ENCODE measurements at places on chromosomes 16 and 17.

- DNase-seq: no peak
Measured at GRCh38 chr17:78147315-78147998, 1.3 kb downstream of the C17orf99 start.

- DNase-seq: no peak
Measured at GRCh38 chr16:23365602-23366240, 63.6 kb downstream of the SCNN1B start.

DNA sequence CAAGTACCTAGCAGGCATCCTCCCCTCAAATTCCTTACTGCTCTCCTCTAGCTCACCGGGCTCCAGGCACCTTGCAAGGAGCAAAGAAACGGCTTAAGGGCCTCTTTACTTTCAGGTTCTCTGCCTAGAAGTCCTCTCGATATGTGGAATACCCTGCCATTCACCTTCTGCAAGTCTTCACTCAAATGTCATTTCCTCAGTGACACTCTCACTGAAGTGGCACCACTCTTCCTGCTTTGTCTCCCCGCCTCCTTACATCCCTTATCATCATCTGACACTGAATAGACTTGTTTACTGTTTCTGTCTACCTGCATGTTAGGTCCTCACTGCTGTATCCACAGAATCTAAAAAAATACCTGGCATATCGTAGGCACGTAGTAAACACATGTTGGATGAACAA lies 947 bp downstream of the SLC7A6OS start:
- no peak for DNase-seq

GRCh38 chr17:36907407-36907806 lies 29.9 kb upstream of the LHX1 start:
- DNase-seq: no peak

DNA sequence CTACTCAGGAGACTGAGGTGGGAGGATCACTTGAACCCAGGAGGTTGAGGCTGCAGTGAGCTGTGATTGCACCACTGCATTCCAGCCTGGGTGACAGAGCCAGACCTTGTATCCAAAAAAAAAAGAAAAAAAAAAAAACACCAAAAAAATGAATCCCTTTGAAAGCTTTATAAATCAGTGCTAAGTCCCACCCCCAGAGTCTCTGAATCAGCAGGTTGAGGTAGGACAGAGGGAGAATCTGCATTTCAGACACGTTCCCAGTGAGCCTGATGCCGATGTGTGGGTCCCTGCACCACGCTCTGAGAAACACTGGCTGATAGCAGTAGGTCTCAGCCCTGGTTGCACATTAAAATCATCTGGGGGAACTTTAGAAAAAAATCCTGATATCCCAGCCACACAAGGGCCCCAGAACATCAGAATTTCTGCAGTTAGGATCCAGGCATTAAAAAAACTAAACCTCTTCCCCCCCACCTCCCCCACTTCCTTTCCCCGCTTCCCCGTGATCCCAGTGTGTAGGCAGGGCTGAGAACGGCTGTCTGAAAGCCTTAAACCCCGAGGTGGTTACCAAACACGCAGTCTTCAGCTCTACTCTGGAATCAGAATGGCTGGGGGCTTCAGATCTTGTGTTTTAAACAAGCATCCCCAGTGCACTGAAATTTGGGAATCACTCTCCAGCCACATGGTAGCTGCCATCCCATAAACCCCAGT lies 27.3 kb upstream of the GPRC5B start:
- no peak for DNase-seq

DNA sequence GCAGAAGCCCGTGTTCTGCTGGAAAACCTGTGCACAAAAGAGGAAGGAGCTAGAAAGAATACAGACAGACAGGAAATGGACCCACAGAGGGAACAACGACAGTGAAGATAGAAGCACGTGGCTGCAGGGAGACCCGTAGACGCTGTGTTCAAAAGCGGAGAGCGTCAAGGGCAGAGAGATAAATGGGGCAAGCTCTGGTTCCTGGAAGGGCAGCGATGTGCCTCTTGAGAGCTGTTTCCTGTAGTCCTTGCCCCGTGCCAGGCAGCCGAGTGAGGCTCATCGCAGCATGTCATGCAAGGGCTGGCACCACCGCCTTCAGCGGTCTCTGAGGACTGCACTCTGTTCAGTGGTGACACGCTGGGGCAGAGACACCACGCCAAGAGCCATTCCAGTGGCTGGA lies 43.6 kb upstream of the CACNG5 start:
- DNase-seq: no peak

- no peak for DNase-seq
Measured at GRCh38 chr17:76500747-76501017, 541 bp downstream of the RHBDF2 start.

- DNase-seq: peak; percentile 35
Measured at GRCh38 chr16:27174007-27174406, 29.3 kb upstream of the KDM8 start.

DNA sequence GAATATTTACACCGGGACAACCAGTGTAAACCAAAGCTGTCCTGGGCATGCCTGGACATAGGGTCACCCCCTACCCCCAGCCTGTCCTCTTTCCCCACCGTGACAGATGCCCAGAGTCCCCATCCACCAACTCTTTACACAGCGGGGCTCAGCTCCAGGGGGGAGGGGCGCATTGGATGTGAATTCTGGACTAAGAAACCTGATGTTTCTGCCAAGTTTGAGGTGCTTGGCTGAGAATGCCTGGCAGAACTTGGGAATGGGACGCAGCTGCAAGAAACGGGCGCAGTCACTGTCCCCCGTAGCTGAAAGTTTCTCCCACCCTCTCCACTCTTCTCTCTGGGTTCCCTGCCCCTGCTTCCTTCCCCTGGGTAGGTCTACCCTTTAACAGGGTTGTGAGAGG lies 68.0 kb upstream of the CDC42EP4 start:
- no peak for DNase-seq

DNA sequence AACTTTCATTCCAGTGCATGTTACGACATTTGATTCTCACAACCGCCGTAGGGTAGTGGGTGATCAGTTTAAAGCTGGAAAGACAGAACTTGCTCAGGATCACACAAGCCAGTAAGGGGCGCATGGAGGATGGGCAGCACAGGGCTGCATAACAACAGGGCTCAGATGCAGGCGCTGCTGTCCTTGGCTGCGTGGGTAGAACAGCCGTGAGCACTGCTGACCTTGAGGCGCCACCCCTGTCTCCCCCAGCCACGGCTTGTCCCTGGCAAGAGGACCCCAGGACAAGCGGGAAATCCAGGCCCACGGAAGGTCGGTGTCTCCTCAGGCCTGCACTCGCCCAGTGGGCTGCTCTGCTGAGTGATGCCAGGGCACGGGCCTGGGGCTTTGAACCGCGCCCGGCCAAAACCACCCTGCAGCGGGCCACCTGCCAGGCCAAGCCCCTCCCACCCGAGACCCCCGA lies 84.7 kb downstream of the LMF1 start:
- DNase-seq: no peak

GRCh38 chr17:39462631-39463375 lies 1.5 kb downstream of the CDK12 start:
- DNase-seq: no peak

DNA sequence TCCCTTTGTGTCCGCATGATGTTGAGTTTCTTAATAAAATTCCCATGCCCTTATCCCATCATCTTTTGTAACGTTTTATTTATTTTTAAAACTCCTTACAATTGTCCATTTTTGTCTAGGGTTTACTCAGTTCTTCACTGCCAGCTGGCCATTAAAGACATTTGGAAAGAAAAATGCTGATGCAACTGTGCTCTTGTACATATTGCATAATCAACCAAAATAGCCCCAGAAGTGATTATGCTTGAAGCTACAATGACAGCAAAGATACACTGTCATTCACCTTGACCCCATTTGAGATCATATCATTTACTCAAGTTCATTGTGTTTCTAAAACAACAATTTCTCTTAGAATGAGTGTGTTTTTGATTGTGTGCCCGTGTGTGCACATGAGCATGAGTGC lies 1074.6 kb upstream of the RBFOX1 start:
- DNase-seq: no peak

- no peak for DNase-seq
Measured at GRCh38 chr17:35097776-35098175, 21.9 kb downstream of the RAD51D start.

GRCh38 chr16:30748634-30749445 lies 615 bp downstream of the PHKG2 start:
- DNase-seq: no peak

GRCh38 chr16:64469906-64470702 lies 651.8 kb downstream of the CDH11 start:
- no peak for DNase-seq

DNA sequence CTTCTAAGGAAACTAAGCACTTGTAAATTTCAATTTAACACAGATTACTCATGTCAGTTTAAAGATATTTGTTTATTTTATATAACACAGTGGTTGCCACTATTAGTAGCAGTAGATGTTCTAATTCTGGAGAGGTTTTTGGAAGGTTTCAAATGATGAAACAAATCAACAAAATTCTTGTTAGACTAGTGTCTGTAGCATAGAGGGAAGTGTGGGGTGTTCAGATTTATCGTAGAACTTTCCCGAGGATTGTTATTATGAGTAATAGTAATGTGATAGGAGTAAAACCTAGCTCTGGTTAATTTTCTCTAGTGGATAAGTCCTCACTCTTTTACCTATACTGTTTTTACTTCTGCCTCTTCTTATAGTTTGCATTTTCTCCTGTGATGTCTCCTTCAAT lies 6.3 kb downstream of the GAN start:
- no peak for DNase-seq

DNA sequence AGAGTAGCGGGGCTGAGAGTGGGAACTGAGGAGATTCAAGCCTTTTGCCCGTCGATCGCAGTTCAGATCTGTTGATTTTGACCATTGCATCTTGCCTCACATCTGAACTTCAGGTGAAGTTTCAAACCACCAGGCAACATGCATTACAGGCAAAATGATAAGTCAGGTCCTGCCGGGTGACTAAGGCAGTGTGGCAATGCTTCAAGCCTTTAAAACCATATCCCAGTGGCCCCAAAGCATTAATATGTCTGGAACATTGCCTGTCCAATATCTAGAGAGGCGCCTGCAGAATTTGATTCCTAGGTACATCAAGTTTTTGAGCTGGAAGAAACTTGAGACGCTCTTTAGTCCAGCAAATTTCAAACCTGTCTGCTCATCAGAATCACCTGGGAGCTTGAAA lies 502.8 kb downstream of the MAF start:
- no peak for DNase-seq

- DNase-seq: no peak
Measured at GRCh38 chr17:19546289-19547065, 12.8 kb downstream of the SLC47A1 start.

GRCh38 chr16:11004973-11005610 lies 60.7 kb downstream of the CLEC16A start:
- DNase-seq: no peak

- no peak for DNase-seq
Measured at GRCh38 chr17:18858567-18859245, 775 bp downstream of the PRPSAP2 start.

- no peak for DNase-seq
Measured at GRCh38 chr17:58507123-58507634, 7.3 kb downstream of the MTMR4 start.

DNA sequence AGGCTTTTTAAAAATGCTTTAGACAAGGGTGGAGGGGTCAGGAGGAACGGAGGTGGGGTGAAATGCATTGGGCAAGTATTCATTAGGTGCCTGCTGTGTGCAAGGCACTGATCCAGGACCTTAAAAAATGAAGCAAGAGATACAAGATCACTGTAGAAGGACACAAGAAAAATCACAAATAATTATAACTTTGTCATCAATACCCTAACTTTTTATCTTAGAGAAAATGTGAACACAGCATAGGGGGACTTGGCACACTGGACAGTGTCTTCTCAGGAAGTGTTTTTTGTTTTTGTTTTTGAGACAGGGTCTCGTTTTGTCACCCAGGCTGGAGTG lies 7.0 kb downstream of the EPOP start:
- no peak for DNase-seq

DNA sequence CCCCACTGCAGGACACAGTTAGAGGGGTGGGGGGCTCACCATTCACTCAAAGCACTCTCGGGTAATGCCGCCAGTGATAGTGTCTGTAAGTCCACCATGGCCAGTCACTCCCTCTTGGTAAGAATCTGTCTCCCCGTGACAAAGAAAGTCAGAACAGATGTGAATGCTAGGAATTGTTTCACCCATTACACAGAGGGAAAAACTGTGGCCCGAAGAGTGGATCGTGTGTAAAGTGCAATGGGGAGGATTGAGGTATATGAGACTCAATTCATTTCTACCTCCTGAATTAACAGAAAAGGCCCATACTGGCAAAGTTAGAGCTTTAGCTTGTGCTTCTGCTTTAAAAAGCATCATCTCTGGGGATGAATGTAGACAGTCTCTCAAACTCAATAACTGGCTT lies 17.5 kb upstream of the SLC6A2 start:
- DNase-seq: no peak

- peak; percentile 98 for DNase-seq
Measured at GRCh38 chr16:1991948-1992703, 2.4 kb downstream of the SYNGR3 start.

DNA sequence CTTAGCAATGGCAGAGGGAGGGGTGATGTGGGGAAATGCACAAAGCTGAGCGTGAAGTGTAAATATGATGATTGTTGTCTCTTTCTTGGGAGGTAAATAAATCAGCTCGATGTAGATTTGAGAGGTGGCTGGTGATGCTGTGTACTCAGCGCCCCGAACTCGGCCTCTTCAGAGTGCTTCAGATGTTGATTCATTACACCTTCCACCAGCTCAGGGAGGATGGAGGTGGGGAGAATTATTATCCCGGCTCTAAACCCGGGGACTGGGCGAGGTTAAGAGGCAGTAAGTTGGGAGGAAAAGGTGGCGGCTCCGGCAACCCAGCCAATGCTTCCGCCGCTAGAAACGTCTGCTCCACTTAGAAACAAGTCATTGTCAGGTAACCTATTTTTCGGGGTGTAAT lies 86.5 kb downstream of the RPA1 start:
- DNase-seq: no peak

DNA sequence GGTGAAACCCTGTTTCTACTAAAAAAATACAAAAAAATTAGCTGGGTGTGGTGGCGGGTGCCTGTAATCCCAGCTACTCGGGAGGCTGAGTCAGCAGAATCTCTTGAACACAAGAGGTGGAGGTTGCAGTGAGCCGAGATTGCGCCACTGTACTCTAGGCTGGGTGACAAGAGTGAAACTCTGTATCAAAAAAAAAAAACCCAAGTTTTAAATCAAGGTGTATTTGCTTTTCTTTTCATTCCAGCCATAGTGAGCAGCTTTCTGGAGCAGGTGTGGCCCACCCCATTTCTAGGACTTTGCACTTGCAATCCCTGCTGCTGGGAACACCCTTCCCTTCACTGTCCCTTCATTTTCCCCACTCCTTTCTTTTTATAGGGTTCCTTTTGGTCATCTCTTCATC lies 28.8 kb downstream of the TMEM238L start:
- no peak for DNase-seq

DNA sequence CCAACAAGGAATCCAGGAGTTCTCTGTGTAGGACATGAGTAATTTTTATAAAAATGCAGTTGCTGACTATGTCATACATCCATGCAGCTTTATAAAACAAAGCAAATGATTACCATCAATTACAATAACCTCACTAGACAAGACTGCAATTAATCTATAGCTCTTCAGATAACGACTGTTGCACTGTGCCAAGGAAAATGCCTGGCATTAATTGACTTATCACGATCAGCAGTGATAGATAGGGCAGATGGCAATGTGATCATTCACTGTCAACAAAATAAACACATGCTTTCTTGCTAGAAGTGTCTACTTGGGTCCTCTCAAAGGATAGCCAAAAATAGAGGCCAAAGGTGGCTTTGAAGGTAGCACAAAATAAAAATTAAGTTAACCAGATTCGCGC lies 415.0 kb downstream of the CA10 start:
- no peak for DNase-seq

GRCh38 chr17:47687748-47688147 lies 6.2 kb upstream of the TBKBP1 start:
- no peak for DNase-seq

- DNase-seq: no peak
Measured at GRCh38 chr16:49330562-49331201, 42.9 kb upstream of the C16orf78 start.
